Activated CD4-positive, alpha-beta T cell treated with anti-CD3 and anti-CD28 coated beads, Interleukin-2, amount 50 U/mL, for 24 hours (primary cell): ENCODE measurements at places on chromosomes 12 and 14.

DNA sequence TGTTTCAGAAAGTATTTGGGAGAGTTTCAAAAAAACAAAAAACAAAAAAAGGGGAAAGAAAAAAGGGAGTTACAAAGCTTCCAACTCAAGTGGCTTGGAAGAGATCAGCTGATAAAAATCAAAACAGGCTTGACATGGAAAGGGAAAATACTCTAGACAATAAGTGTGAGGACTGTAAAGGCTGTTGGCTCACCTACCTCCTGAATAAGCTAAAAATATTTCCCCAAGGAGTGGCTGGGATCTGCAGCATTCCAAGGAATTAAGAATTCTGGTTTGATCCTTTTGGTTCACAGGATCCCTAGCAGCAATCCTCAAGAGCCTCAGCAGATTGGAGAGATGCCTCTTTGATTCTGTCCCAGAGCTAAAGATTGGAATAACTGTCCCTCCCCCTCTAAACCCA is 11.2 kb upstream of the AJUBA start:
- no peak for DNase-seq

DNA sequence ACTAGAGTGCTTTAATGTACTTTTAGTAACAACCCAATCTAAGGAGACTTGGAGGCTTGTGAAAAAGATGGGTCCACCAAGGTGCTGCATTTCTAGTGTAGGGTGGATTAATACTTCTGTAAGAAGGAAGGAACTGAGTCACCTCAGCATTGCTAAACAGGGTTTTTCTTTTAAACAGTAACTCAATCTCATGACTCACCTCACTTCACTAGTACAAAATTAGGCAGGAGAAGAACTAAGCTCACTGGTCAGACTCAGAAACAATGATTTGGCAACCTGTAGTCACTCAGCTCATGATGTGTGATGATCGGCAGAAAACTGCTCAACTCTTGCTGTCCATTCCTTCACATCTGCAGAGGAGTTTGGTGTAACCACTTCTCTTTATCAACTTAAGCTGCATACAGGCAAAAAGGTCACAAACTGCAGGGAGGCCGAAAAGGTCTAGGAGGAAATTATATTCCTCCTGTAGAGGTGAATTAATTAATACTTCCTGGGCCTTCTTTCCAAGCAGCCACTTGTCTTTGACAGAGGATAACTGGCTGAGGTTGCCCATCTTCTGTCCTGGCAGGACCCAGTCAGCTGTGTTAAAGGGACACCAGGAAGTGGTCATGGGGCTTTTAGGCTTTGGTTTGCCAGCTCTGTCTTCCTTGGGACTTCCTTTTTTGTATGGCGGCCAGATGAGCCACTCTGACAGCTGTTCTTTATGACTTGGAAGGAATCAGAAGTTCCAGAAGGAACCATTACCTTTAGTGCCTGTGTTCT is 466.9 kb downstream of the FUT8 start:
- DNase-seq, result no peak

- DNase-seq, result no peak
These were observed 686 bp downstream of the MCRS1 start for GRCh38 chr12:49567302-49567610.

DNA sequence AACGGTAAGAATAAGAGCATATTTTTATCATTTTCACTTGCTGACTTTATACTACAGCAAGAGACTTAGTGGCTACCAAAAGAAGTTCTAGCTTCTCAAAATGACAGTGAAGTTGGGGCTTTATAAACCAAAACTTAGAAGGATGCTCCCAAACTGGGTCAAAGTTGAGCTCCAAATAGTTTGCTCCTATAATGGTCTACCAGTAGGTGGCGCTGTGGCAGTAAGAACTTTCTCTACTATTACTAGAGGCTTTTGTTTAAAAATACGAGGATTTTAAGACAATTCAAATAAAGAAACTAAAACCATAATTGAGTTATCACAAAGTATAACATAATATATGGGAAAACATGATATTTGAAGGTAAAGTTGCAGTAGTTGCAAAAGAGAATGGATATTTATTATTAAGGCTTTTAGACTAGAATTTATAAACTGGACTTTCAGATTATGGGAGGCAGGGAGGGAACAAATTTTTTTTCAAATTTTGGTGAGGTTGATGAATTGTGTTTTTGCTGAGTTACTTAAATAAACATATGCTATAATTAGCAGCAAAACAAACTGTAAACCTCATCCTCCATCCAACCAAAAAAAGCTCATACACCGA is 75.0 kb downstream of the TGFB3 start:
- peak; percentile 66 for DNase-seq

- no peak for DNase-seq
These were observed 10.1 kb downstream of the ZFYVE26 start for GRCh38 chr14:67806246-67806645.

DNA sequence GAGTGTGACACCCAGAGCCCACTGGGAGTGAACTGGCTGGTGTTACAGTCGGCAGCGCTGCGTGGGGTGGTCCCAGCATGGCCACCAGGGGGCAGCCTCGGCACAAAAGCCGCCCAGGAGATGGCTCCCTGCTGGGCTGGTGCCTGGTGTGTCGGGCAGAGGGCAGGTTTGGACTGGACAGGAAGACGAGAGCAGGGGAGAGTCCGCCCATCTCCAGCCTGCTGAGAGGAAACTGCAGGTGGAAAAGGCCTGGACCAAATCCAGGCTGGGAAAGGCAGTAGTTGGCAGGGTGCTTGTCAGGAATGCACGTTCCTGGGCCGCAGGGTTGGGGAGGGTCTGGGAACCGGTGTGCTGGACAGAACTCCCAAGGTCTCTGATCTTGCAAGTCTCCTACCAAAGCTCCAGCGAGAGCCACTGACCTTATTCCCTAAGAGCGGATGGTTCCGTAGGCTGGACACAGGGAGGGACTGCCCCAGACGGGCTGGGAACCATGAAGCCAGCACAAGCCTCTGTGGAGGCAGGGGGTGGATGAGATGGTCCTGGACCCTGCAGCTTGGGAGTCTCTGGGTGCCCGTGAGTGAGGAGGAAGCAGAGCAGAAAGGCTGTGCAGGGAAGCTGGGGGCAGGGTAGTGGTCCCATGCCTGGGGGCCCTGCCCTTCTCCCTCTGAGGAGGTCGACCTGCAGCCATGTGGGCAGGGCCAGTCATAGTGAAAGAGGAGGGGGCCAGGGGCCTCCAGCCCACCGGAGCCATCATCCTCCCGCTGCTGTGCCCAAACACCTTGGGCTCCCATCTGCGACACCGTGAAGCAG is 1.8 kb downstream of the AHNAK2 start:
- DNase-seq, result peak; percentile 81

DNA sequence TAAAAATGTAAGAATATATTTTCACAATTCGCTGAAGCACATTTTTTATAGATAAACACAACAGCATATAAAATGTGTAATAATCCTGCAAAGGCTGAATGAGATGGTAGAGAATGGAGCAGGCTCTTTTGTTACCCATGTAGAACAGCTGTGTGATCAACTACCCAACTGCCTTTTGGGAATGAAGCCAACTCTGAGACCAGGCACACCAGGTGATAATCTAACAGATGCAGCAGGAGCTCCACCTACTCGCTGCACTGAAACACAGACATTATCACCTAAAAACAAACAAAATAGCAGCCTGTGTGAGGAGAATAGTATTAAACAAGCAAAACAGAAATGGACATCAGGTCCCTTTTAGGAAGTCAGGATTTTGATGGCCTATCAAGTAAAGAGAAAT is 183.3 kb downstream of the CCDC59 start:
- no peak for DNase-seq

GRCh38 chr12:132505852-132506219 is 15.9 kb downstream of the FBRSL1 start:
- DNase-seq, result no peak

- no peak for DNase-seq
These were observed 321.9 kb upstream of the RTL1 start for GRCh38 chr14:101225157-101226152.
